ENCODE measurements at places on chromosomes 5 and 9.
A peak's percentile ranks its signal among the peaks of the same experiment; 100 is the strongest.

GRCh38 chr5:159412284-159413046 is 82.2 kb upstream of the IL12B start:
- no peak for DNase-seq

DNA sequence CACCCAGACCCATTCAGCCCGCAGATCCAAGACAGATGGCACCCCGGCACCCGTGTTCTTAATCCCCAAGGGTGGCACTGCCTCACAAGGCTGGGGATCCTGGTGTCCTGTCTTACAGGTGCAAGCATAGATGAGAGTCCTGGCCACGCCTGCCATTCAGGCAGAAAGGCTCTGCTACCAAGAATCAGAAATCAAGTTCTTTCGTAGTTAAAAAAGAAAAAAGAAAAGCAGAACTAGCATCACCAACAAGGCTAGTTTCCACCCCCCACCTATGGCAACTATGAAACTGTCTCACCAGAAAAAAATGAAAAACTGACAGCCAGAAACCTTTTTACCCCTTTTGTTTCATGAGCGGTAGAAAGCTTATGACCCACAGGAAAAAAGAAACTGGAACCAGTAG is 170.4 kb downstream of the SYK start:
- no peak for DNase-seq

DNA sequence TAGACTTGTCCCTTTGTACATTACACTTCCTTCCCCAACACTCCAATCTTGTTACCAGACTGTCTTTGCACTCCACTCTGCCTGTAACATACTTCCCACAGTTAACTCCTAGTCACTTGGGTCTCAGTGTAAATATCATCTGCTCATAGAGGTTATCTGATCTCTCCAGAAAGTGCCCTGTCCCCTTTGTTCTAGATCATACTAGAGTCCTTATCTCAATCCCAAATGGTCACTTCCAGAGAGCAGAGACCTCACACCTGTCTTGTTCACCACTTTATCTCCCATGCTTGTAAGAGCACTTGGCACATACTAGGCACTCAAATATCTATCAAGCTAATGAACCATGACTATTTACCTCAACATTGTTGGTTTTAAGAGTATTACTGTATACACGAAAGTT is 30.4 kb downstream of the SETX start:
- DNase-seq = no peak

- peak; percentile 65 for DNase-seq
These were observed 10.6 kb downstream of the MTAP start for GRCh38 chr9:21812946-21813568.

- DNase-seq = no peak
These were observed 36.3 kb downstream of the TSTD2 start for GRCh38 chr9:97596906-97597305.

DNA sequence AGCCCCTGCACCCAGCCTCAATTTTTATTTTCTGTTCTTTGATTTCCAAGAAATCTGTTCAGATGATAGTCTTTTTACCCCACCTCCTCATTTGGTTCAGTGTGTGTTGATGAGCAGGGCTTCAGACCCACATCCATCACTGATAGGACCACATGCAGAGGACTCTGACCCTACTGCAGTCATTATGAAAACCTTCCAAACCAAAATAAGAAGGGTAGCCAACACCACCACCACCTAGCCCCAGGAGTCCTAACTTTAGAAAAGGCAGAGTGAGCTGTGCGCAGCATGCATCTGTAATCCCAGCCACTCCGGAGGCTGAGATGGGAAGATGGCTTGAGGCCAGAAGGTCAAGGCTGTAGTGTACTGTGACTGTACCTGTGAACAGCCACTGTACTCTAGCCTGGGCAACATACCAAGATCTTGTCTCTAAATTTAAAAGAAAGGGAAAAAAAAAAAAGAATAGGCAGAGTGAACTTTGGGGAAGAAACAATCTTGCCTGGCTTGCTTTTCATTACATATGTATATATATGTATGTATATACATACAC is 13.0 kb downstream of the CDKN2AIPNL start:
- no peak for DNase-seq

GRCh38 chr5:116935561-116936162 is 361.0 kb upstream of the SEMA6A start:
- no peak for DNase-seq

GRCh38 chr5:16582081-16582480 is 34.7 kb downstream of the RETREG1 start:
- DNase-seq = no peak

- DNase-seq = no peak
These were observed 995 bp upstream of the SLC23A1 start for GRCh38 chr5:139383993-139384590.

DNA sequence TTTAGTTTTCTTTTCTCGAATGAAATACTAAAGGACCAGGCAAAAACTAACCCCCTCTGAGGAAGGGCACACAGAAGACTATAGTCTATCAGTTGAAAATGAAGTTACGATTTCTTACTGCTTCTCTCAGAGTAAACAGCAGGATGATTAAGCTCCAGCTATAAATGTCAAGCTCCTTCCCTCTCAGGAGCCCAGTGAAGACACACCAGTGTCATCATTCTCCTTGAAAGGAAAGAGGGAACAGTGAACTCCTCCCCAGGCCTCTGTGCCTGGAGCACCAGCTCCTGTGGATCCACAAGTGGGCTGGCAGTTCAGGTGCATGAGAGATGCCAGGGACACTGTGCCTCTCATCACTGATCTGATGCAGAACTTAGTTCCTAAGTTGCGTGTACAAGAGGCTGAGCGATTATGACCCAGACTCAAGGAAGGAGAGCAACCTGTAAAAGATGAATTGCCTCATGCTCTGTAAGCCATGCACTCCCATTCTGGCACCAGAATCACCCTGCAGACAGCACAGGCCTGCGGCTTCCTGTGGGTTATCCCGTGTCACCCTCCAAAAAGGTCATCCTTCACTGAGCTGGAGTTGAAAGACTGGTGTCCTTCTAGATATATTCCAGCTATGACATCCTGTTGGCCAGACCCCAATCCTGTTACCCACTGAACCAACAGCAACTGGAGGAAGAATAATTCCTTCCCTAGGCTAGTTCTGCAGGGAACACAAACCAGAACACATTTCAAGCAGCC is 394.0 kb downstream of the SEMA5A start:
- no peak for DNase-seq

- DNase-seq = no peak
These were observed 209.1 kb downstream of the TMEM232 start for GRCh38 chr5:110517396-110517795.

DNA sequence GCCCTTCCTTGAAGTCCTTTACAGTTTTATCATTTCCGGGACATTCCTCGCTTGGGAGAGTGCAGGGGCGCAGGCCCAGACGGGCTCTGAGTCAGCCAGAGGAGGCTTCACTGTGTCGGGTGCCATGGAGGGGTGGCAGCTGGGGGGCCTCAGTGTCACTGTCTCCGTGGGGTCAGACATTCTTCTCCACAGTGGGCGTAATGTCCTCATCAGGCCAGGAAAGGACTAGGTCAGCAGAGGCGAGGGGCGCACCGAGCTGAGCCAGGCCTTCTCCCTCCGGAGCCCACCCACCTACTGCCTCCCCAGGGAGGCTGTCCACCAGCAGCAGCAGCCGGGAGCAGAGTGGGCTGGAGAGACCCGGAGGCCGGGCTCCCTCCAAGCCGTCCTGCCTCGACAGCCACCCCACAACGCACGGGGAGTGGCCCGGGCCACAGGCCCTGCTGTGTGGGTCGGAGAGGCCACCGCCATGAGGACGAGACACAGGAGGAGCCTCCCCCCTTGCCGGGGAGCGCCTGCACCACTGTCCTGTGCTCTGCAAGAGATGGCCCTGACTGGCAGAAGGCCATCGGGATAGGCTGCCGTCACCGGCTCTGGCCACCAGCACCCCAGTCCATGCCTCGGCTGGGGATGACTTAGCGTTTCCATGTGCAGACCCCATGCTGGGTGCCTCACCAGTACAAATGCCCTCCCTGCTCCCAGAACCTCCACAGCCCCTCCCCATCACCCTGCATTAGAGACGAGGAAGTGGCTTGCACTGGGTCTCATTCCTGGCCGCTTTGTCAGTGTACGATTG is 26.5 kb downstream of the SARDH start:
- DNase-seq = no peak

DNA sequence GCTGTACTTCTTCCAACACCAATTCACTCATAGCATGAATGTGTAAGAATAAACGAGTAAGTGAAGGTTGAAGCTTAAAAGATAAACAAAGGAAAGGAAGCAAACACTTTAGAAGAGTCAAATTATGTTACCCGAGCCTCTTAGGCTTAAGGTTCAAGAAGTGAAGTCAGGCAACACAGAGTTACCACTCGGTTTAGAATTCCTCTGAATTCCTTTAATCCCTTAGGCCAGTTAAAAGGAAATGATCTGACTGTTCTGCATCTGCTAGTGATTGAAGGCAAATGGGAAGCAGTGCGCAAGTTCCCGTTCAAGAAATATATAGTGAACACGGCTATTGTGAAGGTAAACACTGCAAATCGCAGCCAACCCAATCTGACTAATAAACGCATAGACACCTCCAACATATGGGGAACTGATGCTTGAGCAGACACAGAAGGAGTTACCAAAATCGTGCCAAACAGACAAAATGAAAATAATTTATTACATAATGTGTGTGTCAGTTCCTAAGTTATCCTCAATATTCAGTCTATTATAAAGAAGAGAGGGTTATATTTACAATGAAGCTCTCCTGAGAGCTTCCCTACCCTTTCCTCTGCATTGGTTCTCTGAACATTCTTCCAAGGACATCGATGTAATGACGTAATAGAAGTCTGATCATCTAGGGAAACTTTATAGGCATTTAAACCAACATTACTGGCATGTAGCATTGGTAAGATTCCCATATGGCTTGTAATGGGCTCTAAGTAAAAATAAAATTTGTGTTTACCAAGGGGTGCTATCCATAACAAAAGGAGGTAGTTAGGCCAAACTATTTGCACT is 837.1 kb upstream of the ZNF608 start:
- DNase-seq = no peak

DNA sequence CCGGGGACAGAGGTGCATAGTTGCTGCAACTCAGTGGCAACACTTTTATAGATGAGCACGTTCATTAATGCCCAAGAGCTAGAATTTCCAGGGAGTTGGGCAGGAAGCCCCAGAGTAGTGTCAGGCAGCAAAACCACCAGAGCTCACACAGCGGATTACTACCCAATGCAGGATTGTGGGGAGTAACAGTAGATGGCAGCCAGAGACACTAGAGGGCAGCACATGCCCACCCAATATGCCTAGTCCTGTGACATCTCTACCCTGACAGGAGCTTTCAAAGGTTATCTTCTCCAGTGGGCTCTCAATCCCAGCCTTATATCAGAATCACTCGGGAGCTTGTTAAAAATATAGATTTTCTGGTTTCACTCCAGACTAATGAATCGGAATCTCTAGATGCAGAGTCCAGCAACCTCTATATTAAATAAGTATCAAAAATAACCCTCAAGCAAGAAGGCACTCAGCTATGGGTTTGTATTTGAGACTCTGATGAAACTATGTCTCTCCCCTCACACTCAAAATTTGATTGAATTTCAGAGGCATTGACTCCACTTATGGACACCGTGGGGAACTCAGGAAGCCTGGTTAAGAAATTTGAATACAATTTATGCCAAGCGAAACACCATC is 58.4 kb upstream of the PHF24 start:
- DNase-seq = peak; percentile 83

DNA sequence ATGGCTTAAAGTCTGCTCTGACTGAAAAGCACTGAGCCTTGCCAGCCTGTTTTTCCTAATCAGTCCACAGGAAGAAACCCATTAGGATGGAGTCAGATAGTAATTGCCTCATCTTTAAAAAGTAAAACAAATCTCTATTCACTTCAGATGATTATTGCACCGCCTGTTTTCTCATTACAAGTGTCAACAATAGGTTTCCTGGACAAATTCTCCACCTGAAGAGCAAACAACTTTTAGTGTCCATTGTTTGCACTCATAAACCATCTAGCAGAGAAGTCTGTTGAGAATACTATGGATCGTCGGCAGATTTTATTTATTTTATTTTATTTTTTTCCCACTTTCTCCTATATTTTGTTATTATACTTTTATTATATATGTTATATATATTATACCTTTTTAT is 20.3 kb downstream of the C5orf63 start:
- no peak for DNase-seq

DNA sequence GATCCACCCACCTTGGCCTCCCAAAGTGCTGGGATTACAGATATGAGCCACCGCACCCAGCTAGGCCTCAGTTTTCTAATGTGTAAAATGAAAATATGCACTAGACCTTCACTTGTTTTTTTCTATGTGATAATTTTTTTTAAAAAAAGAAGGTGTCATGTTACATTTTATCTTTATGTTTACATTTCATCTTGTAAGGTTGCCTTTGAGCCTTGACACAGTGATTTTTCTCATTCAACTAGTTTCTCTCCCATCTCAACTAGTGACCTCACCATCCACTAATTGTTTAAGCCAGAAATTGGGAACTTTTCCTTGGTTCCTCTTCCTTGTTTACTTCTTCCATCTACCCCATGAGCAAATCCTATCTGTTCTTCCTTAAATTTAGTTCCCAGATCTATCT is 21.5 kb downstream of the TMC1 start:
- DNase-seq = no peak

DNA sequence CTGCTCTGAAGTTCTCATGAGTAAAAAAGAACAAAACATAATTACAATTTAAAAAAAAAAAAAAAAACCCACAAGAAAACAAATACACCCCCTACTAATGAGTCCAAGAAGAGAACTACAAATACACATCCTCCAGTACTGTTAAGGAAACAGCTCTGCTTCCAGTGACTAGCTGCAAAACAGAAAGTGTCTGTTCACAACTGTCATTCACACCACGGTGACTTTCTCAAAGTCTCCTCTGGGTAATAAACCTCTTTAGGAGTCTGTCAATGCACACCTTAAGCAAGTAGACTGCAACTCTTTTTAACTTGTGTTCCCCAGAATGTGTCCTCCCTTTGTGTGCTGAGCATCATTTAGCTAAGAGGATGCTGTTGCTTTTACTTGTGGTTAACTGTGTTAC is 6.2 kb downstream of the REEP5 start:
- DNase-seq = no peak

DNA sequence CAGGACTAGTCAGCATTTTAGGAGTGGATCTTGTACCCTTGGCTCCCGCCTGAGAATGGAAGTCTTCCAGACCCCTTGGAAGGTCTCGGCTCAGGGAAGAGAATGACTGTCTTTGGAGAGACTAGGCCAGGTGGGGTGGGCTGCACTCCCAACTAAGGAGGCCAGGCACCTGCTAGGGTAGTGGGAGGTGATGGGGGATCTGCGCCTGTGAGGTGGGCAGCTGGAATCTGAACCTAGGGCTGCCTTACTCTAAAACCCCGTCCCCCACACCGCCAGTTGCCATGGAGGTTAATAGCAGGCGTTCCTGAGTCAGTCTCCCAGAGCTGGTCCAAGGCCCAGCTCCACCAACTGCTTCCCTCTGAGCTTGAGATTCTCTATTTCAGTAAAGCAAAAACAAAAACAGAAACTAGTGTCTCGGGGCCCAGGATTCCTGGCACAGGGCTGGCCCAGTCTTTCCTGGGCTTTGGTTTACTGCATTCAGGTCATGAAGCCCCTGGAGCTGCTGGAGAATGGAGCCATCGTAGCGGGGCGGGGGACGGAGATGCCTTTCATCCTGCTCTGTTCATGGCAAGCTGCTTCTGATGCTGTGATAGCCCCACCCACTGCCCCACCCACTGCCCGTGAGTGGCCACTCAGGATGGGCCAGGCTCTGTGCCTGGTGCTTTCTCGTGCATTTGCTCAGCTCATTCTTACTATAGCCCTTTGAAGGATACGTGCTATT is 57.5 kb downstream of the DAB2IP start:
- DNase-seq = peak; percentile 37

GRCh38 chr5:13921578-13921977 is 22.9 kb downstream of the DNAH5 start:
- no peak for DNase-seq

GRCh38 chr9:114805670-114806525 is at the start of gene TNFSF15:
Gene TNFSF15, minus strand, starts transcription at chr9:114806039. Its CDS starts 27 bp downstream, at chr9:114806012.
- no peak for DNase-seq
